ENCODE measurements at places on chromosomes 2 and 18.

DNA sequence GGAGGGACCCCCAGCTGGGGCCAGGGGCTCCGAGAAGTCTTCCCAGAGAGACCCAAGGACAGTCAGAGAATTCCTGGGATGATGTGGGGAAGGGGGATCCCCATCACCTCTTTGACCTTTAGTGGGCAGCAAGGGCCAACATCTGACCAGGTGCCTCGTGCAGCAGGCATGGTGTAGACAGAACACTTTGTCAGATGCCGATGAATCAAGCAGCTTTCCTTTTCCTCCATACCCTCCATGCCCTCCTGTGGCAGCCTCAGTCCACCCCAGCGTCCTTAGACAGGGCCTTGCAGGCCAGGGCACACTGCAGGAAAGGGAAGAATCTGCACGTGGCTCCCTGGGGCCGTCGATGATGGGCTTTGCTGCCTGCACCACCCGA, 26.3 kb downstream of the GPR55 start:
- DNase-seq = no peak

GRCh38 chr2:241943961-241944575, 74.5 kb downstream of the RTP5 start:
- DNase-seq = no peak

DNA sequence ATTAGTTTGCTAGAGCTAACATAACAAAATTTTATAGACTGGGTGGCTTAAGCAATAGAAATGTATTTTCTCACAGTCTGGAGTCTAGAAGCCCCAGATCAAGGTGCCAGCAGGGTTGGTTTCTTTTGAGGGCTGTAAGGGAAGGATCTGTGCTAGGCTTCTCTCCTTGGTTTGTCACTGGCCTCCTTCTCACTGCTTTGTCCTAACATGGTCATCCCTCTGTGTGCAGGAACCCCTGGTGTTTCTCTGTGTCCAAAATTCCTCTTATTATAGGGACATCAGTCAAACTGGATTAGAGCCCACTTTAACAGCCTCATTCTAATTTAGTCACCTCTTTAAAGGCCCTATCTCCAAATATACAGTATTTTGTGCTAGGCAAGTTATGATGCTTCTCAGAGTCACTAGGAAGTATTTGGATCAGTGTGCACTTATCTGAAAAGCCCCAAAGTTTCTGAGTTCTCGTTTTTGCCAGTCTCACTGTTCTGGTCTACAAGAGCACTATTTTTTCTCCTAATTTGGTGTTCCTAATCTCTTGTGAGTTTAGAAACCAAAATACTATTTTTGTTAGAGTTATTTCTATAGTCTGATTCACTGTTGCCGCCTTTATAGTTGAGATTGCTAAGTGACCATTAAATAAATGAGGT, 29.0 kb downstream of the ZC3H6 start:
- DNase-seq = no peak

DNA sequence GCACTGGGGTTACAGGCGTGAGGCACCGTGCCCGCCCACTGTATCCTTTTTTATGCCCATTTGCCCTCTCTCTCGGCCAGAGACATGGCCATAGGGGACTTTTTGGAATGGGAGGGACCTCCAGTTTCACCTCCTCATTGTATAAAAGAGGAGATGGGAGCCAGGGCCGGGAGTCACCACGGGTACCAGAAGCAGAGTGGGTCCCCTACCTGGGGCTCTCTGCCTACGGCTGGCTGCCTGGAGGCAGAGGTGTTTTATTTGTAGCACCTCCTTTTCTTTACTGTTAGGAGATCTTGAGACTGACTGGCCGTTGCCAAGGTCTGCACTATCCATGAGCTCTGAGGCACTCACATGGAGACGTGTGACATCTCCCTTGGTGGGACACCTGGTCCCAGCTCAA, 162.8 kb downstream of the LDLRAD4 start:
- DNase-seq = no peak

- no peak for DNase-seq
These were observed 51.8 kb downstream of the NDUFA10 start for GRCh38 chr2:239973386-239973785.

- DNase-seq = no peak
These were observed 41.6 kb upstream of the GPR39 start for GRCh38 chr2:132374961-132375360.

DNA sequence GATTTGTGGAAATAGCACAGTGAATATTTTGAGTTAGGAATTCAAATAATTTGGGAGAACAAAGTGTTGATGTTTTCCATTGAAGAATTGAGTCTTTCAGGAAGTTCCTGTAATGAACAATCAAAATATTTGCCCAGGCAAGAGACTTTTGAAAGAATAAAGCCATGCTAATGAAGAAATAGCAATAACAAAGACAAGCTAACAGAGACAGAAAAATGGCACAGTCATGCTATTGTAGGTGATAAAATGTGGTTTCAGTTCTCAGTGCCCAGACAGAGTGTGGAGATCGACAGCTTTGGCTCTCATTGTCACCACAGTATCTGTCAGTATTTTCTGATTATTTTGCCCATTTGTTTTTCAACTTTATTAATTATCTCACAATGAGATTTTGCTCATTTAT, 490.8 kb upstream of the PIK3C3 start:
- no peak for DNase-seq

- DNase-seq = no peak
These were observed 756 bp downstream of the ABI2 start for GRCh38 chr2:203328760-203329540.

GRCh38 chr2:102520009-102520408, 47.0 kb downstream of the SLC9A4 start:
- DNase-seq = no peak

- DNase-seq = no peak
These were observed 11.3 kb downstream of the VPS54 start for GRCh38 chr2:64007924-64008323.

DNA sequence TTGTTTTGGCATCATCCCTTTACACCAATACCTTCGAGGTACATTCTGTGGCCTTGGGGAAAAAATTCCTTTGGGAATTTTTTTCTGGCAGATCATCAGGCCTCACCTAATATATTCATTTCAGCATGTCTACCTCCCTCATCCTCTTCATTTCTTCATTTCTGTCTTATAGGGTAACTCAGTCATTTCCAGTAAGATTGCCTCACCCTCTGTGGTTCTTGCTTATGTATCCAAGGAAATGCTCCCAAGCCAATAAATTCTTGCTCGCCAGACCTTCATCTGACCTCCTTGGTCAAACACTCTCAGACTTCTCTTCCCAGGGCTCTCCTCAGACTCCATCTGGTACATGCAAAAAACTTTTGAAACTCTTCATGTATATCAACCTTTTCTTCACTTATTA, 265.6 kb downstream of the TMX3 start:
- DNase-seq = no peak

- no peak for DNase-seq
These were observed 942.5 kb upstream of the SLC39A10 start for GRCh38 chr2:194714541-194714940.

GRCh38 chr18:2981212-2981728, 31.7 kb downstream of the LPIN2 start:
- DNase-seq = no peak

DNA sequence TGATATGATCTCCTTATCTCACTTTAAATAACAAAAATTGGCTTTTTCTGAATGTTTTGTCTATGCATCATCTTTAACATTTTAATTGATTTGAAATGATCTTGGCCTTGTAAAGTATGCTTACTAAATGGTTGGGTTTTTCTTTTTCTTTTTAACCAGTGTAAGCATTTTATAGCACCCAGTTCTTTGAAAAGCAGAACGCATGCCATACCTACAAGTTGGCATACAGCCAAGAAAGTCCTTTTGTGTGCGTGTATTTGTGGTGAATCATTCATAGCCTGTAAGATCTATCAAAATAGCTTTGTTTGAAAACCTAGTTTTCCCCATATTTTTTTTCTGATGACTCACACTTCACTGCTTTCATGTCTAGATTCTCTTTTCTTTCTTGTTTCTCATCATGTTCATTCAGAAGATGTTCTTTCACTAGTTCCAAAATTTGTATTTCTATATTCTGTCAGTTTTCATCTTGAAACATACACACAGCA, 4.1 kb upstream of the VRK2 start:
- DNase-seq = no peak

GRCh38 chr2:132038179-132038882, 123.4 kb downstream of the ANKRD30BL start:
- DNase-seq = peak; percentile 0

DNA sequence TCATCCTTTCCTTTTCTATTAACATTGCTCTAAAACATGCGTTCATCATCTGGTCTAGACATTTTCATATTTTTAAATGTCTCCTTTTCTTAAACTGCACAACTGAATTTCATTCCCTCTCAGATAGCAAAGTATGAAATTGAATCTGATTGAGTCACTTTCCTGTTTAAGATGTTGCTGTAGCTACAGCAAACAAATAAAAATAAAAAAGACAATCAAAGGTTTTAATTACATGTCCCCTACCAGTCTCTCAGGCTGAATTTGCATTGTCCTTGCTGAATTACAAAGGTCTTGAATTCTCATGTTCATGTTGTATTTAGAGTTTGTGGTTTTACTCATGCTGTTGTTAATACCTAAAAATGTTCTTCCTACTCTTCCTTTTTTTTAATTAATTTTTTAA, 537.9 kb upstream of the LRATD1 start:
- DNase-seq = no peak

DNA sequence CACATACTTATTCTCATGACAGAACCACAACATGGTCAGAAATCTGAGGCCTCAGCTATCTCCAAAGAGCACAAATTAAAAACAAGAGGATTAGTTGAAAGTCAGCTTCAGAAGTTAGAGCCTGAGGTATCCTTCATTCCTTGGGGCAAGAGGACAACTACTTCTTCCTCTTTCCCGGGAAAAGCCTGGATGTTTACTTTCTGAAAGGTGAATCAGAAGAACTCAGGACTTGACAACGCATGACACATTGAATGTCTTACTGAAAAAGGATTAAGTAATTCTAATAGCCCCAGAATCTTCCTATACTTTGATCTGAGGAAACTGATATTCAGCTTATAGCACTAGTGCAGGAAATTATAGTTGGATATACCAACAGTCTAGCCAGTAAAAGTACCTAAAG, 573.2 kb downstream of the METTL4 start:
- DNase-seq = no peak

GRCh38 chr2:129903586-129904425, 75.7 kb upstream of the RAB6C start:
- DNase-seq = no peak

- no peak for DNase-seq
These were observed 106.9 kb upstream of the SP3 start for GRCh38 chr2:174072069-174072468.

DNA sequence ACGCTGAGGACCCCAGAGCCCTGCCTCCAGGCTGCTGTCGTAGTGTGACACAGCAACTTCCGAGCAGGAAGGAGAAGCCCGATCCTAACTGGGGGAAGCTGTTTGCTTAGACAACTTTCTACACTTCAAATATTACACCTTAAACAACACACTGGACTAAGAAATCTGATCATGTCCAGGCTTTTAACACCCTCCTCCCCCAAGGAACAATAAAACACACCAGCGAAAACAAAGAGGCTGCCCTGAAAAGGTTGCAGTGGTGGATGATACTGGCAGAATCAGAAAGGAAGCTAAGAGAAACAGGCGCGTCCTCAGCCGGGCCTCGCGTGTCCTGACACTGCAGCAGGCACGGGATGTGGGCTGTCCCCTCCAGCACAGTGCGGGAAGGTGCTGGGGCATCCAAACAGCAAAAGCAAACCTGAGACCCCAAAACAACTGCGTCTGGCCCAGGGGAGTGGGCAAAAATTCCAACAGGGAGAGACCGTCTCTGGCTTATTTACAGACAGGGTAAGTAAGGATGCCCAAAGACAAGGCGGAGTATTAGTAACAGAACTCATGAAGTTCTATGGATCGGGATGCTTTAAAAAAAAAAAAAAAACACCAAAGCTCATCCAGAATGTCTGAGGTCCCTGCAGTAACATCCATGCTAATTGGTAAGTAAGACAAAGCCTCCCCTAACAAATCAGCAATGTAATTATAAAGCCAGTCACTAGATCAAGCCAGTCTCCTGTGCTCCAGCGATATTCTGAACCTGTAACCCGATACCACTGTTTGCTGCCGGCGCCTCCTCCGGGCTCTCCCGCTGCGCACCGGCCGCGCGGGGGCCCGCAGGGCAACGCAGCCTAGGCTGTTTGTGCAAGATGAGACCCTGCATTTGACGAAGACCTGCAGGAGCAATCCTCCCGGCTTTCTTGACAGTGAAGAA, 9.0 kb downstream of the SERTAD2 start:
- DNase-seq = peak; percentile 96

- DNase-seq = peak; percentile 34
These were observed 346.9 kb downstream of the MEIS1 start for GRCh38 chr2:66781804-66782203.

DNA sequence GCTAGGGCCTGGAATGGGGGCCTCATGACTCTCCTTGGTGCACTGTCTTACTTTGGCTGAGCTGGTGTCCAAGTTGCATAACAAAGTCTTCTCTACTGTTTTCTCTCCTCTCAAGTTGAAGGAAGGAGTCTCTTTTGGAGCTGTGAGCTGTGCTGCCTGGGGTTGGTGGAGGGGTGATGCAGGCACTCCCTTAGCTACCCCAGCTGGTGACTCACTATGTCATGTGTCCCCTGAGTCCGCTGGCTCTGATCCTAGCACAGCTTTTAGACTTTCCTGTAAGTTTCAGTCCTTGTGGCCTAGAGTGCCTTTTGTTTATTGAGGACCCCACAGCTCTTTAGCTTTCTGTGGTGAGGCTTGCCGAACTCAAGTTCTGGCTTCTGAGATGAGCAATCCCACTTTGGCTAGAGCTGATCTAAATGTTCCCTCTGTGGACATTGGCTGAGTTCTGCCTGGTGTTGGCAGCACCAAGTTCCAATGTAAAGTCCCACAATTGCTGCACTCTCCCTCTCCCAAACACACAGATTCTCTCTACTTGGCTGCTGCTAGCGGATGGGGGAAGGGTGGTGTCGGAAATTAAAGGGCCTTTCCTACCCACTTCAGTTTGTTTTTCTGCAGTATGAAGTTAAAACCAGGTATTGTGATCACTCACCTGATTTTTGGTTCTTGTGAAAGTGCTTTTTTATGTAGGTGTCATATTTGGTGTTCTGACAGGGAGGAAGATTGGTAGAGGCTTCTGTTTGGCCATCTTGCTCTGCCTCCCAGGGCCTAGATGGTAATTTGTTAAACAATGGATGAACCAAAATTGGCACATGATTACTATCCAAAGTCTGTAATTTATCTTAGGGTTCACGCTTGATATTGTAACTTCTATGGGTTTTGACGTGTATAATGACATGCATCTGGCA, 83.2 kb downstream of the COMMD1 start:
- DNase-seq = no peak

- DNase-seq = no peak
These were observed 94.0 kb downstream of the MCFD2 start for GRCh38 chr2:46821600-46821999.

Measured in NCI-H187 (cell line).